IPS DF 6.9 (cell line): ENCODE measurements at places on chromosomes 12 and 14.

DNA sequence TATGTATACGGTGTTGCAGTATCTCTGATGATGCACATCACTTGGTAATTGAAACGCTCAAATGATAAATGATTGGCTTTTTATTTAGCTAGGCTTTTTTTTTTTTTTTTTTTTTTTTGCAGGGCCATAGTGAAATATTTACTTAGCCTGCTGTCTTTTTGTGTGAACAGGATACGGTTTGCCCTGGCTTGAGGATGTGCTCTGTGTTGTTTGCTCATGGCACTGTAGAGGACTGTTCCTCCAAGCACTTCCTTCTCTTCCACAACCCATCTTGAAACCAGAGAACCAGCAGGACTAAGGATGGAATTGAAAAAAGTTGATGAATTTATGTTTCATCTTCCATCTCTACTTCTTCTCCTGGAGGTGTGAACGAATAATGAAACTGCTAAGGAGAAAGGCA lies 15.5 kb upstream of the SSPN start:
- DNase-seq: no peak
- no peaks in the 10 kb centered on the region for H3K36me3 ChIP-seq
- no peaks in the 10 kb centered on the region for H3K27me3 ChIP-seq
- no peak overlapping the region for H3K27ac ChIP-seq

- H3K27ac ChIP-seq: no peak overlapping the region
- DNase-seq: no peak
- no peak overlapping the region for H3K4me3 ChIP-seq
- no peaks in the 10 kb centered on the region for H3K4me1 ChIP-seq
- H3K36me3 ChIP-seq: no peaks in the 10 kb centered on the region
Measured at GRCh38 chr14:101854366-101854765, 92.9 kb downstream of the PPP2R5C start.

DNA sequence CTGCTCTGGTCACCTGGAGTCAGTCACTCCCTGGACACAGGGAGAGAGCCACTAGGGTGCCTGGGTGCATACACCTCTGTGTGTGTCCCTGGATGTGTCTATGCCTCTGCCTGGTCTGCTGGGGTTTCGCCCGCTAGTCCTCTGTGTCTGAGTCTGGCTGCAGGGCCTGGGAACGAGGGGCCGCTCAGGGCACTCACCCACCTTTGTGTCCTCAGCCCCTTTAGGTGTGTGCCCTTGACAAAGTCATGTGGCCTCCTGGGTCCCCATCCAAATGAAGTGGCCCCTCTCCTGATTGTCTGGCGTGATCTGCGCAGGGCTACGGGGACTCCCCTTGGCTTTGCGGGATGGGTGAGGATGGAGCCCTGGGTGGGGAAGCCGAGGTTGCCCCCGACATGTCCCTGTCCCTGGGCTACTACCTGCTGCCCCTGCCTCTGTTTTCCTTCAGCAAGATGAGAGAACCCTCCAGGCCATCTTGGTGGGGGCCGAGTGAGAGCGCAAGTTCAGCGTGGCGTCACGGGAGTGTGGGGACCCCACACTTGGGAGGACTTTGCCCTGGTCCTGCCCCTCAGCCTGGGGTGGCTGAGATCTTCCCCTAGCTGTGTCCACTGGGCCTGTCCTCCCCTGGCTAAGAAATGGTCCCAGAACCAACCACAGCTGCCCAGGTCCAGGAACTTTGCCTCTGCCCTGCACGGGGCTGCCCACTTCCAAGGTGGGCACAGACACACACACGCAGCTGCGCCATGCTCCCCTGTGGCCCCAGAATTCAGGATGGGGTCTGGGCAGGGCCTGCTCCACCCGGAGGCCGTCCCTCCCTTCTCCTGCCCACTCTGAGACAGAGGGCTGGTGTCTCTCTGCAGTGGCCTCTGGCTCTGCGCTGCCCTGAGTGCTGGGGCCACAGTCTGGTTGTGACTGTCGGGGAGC lies 2.7 kb upstream of the AHNAK2 start:
- no peaks in the 10 kb centered on the region; the same call in 1 of the 2 replicates for H3K4me1 ChIP-seq
- no peak for DNase-seq
- no peak overlapping the region for H3K27ac ChIP-seq
- H3K4me3 ChIP-seq: no peak overlapping the region
- no peaks in the 10 kb centered on the region; the same call in 1 of the 2 replicates for H3K36me3 ChIP-seq
- H3K27me3 ChIP-seq: peaks cover 16% of the 10 kb centered on the region; the same call in 1 of the 2 replicates

GRCh38 chr12:93879476-93880421 lies 202.6 kb downstream of the CRADD start:
- no peaks in the 10 kb centered on the region for H3K27me3 ChIP-seq
- H3K4me3 ChIP-seq: no peak overlapping the region
- no peak overlapping the region for H3K27ac ChIP-seq
- no peaks in the 10 kb centered on the region for H3K4me1 ChIP-seq

GRCh38 chr14:54703724-54704123 lies 136.8 kb downstream of the SAMD4A start:
- DNase-seq: no peak
- H3K27me3 ChIP-seq: no peaks in the 10 kb centered on the region
- H3K27ac ChIP-seq: no peak overlapping the region

DNA sequence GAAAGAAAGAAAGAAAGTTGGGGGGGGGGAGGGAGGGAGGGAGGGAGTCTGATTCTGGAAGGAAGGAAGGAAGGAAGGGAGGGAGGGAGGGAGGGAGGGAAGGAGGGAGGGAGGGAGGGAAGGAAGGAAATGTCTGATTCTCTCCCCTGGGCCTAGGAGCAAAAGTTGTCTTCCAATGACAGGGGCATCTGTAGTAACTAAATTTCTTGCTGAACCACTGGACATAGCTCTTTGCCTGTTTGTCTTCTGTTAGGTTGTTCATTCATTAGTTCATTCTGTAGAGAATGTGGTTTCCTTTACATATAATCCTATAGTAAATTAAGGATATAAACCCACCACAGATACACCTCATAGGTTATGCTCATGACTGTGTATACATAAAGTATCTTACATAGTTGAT lies 59.9 kb downstream of the GPR68 start:
- peaks cover 7% of the 10 kb centered on the region for H3K36me3 ChIP-seq
- no peaks in the 10 kb centered on the region for H3K27me3 ChIP-seq
- H3K4me3 ChIP-seq: no peak overlapping the region
- H3K27ac ChIP-seq: no peak overlapping the region
- DNase-seq: no peak
- H3K4me1 ChIP-seq: no peaks in the 10 kb centered on the region; the same call in 1 of the 2 replicates
